ENCODE measurements at places on chromosomes 13 and 19.

DNA sequence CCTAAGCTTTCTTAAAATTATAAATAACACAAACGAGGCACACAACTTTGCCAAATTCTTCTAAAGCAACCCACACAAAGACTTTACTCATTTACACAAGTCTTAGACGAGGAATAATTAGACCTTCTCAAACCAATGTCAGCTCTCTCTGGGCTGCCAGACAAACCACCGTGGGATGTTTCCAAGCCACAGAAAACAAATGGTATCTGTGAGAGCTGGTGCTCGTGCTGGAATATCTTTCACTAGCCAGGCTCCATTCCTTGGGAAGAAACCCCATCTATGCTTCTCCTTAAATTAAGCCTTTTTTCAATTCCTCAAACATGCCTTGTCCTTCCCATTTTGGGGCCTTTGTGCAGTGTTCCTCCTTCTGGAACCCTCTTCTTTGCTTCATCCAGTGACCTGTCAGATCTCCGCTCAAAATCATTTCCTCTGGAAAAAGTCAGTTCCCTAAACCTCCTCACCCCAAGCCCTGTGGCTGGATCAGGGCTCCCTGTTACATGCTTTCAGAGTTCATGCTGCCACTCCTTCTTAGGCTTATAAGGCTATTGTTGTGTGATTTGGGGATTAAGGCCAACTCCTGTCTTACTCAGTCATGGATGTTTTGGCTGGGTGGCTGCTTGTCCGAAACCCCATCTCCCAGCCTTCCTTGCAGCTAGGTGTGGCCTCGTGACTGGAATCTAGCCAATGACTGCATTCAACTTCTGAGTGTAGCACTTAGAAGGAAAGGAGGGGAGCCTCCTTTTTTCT is 64.2 kb upstream of the GTF2F2 start:
- DNase-seq, result peak; percentile 58

DNA sequence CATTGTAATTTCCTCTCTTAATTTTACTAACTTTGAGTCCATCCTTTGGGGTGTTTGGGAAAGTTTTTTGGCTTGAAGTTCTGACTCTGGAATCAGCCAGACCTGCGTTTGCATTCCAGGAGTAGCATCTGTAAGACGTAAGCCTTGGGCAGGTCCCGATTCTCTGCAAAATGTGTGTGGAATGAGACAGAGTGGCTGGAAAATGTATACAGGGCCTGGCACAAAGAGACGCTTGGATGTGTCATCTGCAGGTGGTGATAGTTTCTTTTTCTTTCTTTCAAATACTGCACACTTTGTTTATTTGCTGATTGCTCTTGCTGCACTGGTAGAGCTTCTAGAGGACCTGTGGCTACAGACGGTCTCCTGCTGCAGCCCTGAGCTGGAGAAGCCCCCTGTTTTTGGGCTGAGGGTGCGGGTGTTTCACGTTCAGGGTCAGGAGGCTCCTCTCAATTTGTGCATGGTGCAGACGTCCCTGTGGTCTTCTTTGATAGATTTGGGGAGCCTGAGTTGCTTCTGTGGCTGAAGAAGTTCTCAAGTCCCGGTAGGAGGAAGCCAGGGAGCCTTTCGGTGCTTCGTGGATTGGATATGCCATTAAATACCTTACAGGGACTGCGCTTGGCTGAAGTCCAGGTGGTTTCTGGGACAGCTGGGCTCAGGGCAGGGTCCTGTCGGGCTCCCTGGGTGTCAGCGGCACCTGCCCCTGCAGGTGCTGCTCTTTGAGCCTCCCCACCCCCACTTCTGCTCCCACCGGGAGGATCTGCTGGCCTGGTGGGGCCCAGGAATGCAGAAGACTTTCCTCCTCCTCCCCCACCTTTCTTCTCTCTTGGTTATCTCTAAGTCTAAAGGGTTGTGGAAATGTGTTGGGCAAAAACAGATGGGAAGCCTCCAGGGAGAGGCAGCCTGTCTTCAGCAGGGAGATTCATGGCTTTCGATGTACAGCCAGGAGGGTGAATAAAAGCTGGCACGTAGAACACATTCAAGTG is 44.0 kb upstream of the GAS6 start:
- DNase-seq, result peak; percentile 73

GRCh38 chr19:57047743-57048142 is 72.0 kb upstream of the USP29 start:
- no peak for DNase-seq

DNA sequence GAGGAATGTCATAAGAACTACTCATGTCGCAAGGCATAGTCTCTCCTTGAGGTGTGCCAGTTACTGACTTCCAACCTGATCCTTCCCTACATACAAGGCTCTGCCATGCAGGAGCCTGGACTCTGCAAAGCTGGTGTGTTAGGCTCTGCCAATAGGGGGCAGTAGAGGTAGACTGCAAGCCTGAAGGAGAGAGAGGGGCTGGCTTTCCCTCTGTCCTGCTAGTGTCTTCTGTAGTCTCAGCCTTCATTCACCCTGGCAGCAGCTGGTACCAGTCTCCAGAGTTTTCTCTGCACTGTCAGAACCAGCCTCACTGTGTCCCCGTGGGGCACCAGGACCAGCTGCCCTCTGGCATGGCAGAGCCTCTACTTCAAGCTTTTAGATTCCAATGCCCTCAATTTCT is 14.5 kb downstream of the SHISA2 start:
- DNase-seq, result peak; percentile 34

- DNase-seq, result peak; percentile 95
Measured at GRCh38 chr19:18428787-18429674, 8.9 kb downstream of the ISYNA1 start.

- no peak for DNase-seq
Measured at GRCh38 chr19:50688766-50689165, 30.8 kb downstream of the SHANK1 start.

- no peak for DNase-seq
Measured at GRCh38 chr13:44189085-44189484, 184.5 kb upstream of the SERP2 start.

- peak; percentile 61 for DNase-seq
Measured at GRCh38 chr19:7500811-7501450, 12.1 kb upstream of the PEX11G start.

DNA sequence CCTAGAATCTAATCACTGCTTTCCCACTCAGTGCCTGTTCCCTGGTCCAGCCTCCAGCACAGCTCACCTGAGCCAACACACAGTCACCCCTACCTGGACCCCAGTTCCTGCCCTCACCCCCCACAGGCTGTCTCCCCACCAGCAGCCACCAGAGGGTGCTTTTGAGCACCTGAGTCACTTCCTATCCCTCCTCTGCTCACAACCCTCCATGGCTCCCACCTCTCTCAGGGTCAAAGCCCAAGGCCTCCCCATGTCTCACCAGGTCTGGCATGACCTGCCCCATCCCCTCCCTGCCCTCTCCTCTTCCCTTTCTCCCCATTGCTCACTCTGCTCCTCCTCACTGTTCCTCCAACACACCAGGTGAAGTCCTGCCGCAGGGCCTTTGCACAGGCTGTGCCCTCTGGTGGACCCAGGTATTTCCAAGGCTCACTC is 7.1 kb upstream of the DPP9 start:
- DNase-seq, result peak; percentile 36

- DNase-seq, result no peak
Measured at GRCh38 chr13:56980856-56981255, 159.9 kb upstream of the PRR20A start.

DNA sequence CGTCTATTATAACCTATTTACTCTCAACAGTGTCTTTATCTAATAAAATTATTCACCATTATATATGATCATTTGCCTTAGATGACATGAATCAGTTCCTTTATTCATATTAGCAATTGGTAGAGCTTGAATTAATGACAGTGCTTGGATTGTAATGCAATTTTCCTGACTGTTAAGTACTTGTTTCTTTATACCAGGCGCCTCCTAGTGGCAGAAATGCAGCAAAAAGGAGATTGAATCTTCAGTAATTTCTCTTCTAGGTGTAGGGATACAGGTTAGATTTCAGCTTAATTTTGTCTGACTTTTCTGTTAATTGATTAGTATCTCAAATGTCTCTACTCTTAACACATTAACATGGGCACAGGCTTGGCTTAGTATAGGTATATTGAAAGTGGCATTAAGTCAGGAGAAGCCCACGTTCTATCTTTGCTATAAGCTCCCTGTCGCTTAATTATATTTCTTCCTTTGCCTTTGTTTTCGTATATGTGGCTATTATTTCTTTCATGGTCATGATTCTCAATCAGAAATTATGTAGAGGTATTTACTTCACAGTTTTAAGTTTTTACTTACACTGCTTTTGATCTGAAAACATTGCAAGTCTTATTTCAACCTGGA is 9.1 kb upstream of the LHFPL6 start:
- peak; percentile 48 for DNase-seq

DNA sequence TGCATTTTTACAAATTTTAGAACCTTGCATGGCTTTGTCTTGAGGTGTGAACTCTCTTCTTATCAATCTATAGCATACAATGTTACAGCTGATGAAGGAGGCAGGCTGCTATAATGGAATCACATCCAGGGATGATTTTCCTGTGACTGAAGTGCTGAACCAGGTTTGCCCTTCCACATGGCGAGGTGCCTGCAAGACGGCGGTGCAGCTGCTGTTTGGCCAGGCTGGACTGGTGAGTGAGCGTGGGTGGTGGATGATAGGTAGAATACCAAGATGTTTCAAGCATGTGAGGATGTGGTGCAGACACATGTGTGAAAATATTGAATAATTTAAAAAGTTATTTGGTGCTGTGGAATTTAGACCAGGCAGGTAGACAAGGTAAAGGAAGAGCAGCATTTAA is 34.9 kb upstream of the GPI start:
- no peak for DNase-seq

GRCh38 chr13:43684963-43685725 is 101.6 kb downstream of the ENOX1 start:
- no peak for DNase-seq

- no peak for DNase-seq
Measured at GRCh38 chr13:113550453-113550852, 34.1 kb upstream of the TFDP1 start.

DNA sequence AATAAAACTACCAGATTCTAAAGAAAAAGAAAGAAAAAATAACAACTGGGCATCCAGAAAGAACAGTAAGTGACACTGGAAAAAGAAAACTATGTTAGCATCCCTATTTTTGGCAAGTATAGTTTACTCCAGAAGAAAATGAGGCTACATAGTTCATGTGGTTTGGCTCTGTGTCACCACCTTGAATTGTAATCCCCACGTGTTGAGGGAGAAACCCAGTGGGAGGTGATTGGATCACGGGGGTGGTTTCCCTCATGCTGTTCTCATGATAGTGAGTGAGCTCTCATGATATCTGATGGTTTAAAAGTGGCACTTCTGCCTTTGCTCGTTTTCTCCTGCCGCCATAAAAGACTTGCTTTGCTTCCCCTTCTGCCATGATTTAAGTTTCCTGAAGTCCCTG is 76.9 kb downstream of the ITGBL1 start:
- DNase-seq, result no peak

- DNase-seq, result no peak
Measured at GRCh38 chr13:106234636-106235035, 300.8 kb downstream of the EFNB2 start.

- no peak for DNase-seq
Measured at GRCh38 chr19:45473682-45474605, 6.1 kb downstream of the FOSB start.

GRCh38 chr19:45439190-45439568 is 15.5 kb upstream of the ERCC1 start:
- no peak for DNase-seq

GRCh38 chr19:39160889-39161672 is 35.5 kb downstream of the PAK4 start:
- no peak for DNase-seq

Measured in AG20443 (cell line).